Activated CD4-positive, alpha-beta T cell treated with anti-CD3 and anti-CD28 coated beads, Interleukin-2, amount 10 ng/mL, durations not matched to agents 7 days and 5 days (primary cell): ENCODE measurements at places on chromosomes 7 and 10. TPM values are rescaled to one million over a fixed set of nuclear protein-coding genes. Genes with fewer than 3 reads are reported as not detected.

DNA sequence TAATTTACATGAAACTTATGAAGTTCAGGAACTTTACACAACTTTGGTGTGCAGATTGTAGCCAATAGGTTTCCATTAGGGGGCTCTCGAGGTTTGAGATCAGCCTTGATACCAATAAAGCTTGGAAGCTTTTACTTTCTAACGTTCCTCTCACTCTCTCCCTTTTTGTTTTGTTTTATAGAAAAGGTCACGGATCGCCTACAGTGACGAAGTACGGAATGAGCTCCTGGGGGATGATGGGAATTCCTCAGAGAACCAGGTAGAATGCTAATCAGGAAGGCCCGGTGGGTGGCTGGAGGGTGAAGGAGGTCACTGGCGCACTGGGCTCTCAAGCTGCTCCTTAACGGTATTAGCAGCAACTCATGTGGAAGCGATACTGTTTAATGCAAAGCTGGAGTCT, 79.9 kb downstream of the VTI1A start:
- no peak overlapping the region for H3K4me3 ChIP-seq
- no peaks in the 10 kb centered on the region for H3K27me3 ChIP-seq
- H3K27ac ChIP-seq, result no peak overlapping the region
- peaks cover 26% of the 10 kb centered on the region for H3K4me1 ChIP-seq

CDK14 gene
- total RNA-seq, result not detected

PDK4 gene
- total RNA-seq, result not detected

RAMP3 gene
- not detected for total RNA-seq

GRCh38 chr7:39603924-39604323, 19.4 kb upstream of the RALA start:
- H3K27me3 ChIP-seq, result peaks cover 3% of the 10 kb centered on the region
- no peak overlapping the region for H3K4me3 ChIP-seq
- H3K27ac ChIP-seq, result no peak overlapping the region
- peaks cover 45% of the 10 kb centered on the region for H3K4me1 ChIP-seq
- no peak for DNase-seq

- DNase-seq, result no peak
- no peaks in the 10 kb centered on the region for H3K27me3 ChIP-seq
- H3K4me1 ChIP-seq, result peaks cover 17% of the 10 kb centered on the region
- H3K36me3 ChIP-seq, result peaks cover 47% of the 10 kb centered on the region
- no peak overlapping the region for H3K27ac ChIP-seq
Observed at GRCh38 chr10:114166043-114166442, 8.0 kb downstream of the CCDC186 start.

DNA sequence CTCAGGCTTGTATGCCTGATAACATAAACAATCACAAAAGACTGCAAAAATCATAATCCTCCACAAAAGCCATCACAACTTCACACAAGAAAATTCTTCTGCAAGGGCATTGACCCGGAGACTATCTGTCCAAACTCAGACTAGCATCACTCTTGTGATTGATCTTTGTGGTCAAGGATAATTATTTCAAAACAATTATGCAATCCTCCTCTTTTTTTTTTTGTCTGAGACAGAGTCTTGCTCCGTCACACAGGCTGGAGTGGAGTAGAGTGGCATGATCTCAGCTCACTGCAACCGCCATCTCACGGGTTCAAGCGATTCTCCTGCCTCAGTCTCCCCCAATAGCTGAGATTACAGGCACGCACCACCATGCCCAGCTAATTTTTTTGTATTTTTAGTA, 22.2 kb downstream of the CDNF start:
- H3K36me3 ChIP-seq, result no peaks in the 10 kb centered on the region
- no peak overlapping the region for H3K27ac ChIP-seq
- no peak overlapping the region for H3K4me3 ChIP-seq
- DNase-seq, result no peak
- peaks cover 27% of the 10 kb centered on the region for H3K4me1 ChIP-seq
